ENCODE measurements at places on chromosomes 7 and 10.

DNA sequence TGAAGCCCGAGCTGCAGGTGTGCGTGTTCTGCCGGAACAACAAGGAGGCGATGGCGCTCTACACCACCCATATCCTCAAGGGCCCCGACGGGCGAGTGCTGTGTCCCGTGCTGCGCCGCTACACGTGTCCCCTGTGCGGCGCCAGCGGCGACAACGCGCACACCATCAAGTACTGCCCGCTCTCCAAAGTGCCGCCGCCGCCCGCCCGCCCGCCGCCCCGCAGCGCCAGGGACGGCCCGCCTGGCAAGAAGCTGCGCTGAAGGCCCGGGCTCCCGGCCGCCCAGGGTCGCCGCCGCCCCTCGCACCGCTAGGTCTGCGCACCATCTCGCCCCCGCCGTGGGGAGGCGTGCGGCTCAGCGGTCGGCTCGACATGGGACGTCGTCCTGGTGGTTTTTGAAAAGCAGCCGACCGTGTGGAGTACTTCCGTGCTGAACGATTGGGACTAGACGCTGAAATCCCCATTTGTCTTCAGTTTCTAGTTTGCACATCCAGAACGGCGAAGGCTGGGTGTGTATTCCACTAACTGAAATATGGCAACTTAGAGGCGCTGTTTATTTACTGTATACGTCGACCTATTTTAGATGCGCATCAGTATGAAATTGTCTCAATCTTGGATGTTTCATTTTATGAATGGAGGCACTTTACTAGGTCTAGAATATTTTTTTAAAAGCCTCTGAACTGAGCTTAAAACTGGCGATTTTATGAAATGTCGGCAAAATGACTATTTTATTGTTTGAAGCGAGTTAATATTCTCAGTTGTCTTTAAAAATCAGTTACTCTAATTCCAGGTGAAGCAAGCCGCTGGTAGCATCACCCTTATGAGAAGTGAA lies 1.1 kb downstream of the NANOS1 start:
- DNase-seq, result peak; percentile 32

DNA sequence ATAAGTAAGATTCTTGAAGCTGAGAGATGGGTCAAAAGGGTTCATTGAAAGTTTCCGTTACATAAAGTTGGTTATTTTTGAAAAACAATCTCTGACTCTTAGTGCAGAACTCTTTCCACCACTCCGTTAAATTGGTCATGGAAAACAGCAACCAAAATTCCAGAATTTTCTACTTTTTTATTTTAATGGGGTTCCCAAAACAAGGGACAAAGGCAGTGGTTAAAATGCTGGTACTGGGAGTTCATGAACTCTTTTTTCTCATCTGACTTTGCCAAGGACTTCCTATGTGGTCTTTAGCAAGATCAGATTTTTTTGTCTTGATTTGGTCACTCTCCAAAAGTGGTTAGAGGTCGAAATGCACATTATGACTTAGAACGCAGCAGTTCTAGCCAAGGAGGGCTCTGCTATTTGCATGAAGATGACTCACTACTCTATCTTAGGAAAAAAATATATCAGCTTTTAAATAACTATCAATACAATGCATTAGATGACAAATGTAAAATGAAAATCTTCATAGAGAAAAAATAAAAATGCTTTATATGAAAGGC lies 145.7 kb downstream of the REEP3 start:
- no peak for DNase-seq

DNA sequence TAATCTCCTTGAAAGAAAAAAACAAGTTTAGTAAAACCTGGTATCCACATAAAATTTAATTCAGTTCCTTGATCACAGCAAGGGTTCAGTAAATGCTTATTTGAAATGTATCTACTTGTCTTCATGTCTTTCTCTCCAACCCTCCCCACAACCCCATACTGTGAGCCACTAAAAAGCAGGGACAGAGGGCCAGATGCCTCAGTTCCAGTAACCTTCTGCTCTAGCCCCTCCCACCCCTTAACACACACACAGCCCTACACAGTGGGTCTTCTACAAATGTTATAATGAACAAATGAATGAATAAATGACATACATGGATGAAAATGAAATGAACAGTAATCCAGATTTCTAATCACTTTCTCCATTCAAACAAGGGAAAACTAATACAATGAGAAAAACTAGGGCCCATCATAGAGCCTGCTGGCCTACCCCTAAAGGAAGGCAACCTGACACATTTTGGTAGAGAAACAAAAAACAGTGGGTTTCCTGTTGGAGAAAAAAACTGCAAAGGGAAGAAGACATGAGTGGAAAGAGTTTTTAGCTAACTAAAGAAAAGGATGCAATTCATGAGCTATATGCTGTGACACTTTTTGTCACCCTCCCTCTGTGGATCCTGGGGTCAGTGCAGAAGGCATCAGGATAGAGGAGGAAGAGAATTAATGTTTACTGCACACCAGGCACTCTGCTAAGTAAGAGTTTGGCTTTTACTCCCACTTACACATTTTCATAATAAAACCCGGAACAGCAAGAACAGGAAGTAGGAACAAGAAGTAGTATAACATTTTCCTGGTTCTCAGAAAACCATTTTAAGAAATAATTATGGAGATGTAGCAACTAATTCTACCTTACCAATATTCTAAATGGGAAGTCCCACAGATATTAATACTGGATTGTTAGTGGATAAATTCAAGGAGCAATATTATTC lies 38.1 kb downstream of the ELMO1 start:
- DNase-seq, result no peak

- DNase-seq, result no peak
These were observed 17.9 kb upstream of the BAIAP2L1 start for GRCh38 chr7:98418636-98419315.

- no peak for DNase-seq
These were observed 104.2 kb downstream of the CCDC3 start for GRCh38 chr10:12897278-12897677.

GRCh38 chr10:51244309-51244708 lies 170.0 kb downstream of the PRKG1 start:
- no peak for DNase-seq

GRCh38 chr10:53886325-53887300 lies 914.4 kb downstream of the PCDH15 start:
- DNase-seq, result no peak

- no peak for DNase-seq
These were observed 73.9 kb downstream of the NRP1 start for GRCh38 chr10:33260403-33261149.

- no peak for DNase-seq
These were observed 109.3 kb downstream of the CPEB3 start for GRCh38 chr10:92181575-92181974.

DNA sequence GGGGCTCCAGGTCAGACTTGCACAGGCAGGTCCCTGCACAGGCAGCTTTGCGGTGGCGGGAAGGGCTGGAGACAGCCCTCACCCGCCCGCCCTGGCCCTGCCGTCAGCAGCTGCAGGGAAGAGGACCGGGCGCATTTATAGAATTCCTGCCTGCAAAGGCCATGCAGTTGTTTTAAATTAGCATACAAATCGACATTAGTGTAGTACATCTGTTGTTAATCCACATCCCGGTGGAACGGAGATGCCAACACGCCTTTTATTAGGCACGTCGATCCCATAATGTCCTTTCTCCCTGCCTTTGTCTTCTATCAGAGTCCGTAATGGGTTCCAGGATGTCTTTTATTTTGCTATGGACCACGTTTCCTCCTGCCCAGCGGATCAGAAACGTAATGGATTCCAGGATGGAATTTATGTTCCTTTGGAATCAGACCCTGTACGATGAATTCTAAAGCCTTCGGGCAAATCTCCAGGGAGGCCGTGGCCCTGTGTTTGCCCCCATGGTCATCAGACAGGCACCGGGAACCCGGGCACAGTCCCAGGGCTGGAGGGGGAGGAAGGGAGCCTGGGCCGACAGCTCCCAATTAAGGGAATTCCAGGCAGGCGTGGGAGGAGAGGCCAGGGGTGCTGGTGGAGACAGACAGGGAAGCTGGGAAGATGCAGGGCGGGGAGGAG lies 123.9 kb downstream of the COL26A1 start:
- DNase-seq, result no peak

- DNase-seq, result no peak
These were observed 39.2 kb upstream of the TUBB8 start for GRCh38 chr10:88253-88652.

DNA sequence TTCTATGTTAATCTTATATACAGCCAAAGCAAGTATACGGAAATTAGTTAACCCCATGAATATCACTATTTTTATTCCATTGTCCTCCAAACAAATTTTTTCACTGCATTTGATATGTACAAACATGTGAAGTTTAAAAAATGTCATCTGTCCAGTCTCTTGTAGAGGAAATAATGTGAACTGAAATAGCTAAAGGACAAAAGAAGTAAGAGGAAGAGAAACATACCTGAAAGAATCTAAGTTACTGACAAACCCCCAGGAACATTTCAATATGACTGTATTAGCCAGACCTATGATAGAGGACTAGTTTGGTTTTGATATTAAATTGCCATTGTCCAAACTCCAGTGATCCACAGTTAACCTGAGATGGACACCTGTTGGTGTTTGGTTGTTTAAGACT lies 80.6 kb downstream of the NRCAM start:
- DNase-seq, result no peak

- DNase-seq, result no peak
These were observed 32.5 kb upstream of the SEPTIN7 start for GRCh38 chr7:35768346-35768745.

DNA sequence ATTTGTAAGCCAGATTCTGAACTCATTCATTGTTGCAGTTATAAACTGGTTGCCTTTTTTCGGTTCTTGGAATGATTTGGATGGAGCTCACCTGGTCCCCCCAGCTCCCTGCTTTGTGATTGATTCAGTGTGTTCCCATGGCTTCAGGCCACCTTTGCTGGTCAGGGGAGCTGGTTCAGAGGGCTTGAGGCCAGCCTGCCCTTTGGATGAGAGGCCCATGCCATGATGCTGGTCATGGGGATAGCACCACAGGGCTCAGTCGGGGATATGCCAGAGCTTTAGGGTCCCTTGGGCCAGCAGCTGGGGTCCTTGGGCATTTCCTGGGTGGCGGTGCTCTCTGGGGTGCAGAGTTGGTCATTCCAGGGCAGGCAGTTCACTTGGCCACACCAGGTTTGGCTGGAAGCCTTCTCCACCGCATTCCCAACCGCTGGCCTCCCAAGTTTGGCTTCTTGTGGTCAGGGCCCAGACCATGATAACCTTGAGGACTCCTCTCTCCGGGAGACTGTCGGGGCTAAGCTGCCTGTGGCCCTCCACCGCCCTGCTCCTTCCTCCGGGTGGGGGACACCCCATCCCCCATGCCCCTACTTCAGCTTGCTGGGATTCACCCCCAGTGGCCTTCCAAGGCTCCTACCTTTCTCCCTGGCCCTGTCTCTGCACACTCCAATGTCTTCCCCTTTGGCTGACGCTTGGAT lies 65.1 kb downstream of the MGMT start:
- no peak for DNase-seq

GRCh38 chr7:151244841-151245346 lies 3.6 kb downstream of the SMARCD3 start:
- no peak for DNase-seq

DNA sequence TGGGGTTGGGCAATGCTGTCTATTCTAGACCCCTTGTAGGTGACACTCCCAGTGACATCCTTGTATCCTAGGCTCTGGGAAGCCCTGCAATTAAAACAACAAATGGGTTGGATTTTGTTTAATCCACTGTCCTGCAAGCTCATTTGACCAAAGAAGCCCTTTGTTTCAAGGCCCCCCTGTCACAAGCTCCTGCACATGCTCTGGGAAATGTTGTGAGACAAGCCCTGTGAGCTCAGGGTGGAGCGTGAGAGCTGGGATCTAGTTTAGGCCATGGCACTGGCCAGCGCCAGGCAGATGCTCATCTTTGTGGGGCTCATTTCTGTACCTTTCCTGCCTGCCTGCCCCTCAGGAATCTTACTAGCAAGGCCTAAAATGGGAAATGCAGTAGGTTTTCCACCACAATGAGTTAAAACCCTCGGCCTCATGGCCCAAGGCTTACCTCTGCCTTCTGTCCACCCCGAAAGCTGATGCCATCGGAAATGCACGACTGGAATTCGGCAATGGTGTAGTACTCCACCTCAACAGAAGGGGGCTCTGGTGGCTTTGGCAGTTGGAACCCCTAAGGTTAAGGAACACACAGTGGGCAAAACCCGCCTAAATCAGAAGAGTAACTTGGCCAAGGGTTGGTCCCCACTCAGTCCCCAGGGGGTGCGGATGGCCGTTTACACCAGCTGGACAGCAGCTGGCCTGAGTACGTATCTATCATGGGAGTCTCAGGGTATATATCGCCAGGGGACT lies 112.0 kb downstream of the NEURL1 start:
- peak; percentile 41 for DNase-seq

DNA sequence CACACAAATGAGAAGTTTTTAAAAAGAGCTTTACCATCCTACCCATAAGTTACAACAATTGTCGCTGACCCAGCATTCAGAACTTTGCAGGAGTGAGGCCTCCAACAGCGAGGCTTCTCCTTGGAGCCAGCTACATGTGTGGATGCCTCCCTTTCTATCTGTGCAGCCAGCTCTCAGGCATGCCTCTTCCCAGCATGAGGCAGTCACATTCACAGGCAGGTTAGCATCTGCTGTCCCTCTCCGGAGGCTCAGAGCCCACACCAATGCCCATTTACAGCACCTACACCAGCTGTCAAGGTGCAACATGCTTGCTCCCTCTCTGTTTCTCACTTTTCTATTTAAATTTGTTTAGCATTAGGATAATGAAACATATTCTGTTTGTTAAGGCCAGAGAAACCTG lies 278.7 kb upstream of the PODXL start:
- DNase-seq, result no peak

- no peak for DNase-seq
These were observed 18.3 kb downstream of the SGMS1 start for GRCh38 chr10:50605269-50605950.

DNA sequence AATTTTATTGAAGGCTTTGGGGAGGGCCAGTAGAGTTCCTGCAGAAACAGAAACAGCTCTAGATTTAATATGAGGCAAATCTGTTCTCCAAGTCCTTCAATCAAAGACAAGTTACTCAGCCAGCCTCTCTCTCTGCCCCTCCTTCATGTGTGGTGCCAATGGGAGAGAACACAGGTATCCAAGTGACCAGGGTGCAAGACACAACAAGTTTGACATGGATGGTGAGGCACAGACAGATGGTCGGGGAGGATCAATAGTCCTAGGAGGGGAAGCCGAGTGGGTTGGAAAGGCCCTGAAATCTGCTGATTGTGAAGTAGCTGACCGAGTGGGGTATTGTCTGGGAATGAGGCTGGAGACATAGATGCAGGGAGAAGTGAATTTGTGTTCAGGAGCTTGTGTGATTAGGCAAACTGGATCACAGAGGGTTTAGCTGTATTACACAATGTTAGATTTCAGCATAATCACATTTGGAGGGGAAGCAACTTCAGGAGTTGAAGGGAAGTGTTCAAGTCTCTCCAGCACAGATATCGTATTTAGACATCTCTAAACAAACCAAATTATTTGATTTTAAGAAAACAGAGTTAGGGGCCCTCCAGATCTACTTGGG lies 1.5 kb downstream of the GIMAP1 start:
- no peak for DNase-seq

DNA sequence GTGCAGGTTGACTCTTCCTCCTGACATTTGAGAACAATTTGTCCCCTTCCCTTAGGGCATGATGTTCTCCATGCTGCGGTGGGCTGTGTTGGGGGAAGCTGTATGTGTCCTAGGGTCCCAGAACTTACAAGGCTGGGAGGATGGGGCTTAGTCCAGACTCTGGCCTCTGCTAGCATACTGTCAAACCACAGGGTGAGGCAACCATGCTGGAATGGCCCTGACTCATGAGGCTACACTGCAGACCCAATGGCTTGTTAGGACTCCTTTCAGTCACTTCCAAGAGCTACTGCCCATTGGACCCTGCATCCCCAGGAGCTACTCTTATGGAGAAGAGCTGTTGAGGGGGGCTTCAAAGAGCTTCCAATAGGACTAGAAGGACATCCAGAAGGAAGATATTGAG lies 20.1 kb upstream of the FAM170B start:
- no peak for DNase-seq

All from T-helper 9 cell (primary cell).